ENCODE measurements at places on chromosomes 4 and X.
A peak's percentile ranks its signal among the peaks of the same experiment; 100 is the strongest.

DNA sequence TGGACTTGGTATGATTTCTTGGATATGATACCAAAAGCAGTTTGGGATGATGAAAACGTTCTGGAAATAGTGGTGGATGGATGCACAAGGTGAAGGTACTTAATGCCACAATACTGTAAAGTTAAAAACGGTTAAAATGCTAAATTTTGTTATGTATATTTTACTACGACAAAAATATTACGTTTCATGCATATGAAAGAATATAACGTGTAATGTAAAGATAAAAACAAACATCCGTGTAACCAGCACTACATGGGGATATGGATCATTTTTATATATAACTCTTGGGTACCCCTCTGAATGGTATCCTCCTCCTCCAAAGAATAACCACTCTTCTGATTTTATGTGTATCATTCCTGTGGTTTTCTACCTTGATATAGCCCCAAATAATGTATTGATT is 862 bp upstream of the CENPU start:
- no peak for DNase-seq

GRCh38 chr4:108149588-108150380 is 18.9 kb downstream of the LEF1 start:
- DNase-seq: peak; percentile 91

DNA sequence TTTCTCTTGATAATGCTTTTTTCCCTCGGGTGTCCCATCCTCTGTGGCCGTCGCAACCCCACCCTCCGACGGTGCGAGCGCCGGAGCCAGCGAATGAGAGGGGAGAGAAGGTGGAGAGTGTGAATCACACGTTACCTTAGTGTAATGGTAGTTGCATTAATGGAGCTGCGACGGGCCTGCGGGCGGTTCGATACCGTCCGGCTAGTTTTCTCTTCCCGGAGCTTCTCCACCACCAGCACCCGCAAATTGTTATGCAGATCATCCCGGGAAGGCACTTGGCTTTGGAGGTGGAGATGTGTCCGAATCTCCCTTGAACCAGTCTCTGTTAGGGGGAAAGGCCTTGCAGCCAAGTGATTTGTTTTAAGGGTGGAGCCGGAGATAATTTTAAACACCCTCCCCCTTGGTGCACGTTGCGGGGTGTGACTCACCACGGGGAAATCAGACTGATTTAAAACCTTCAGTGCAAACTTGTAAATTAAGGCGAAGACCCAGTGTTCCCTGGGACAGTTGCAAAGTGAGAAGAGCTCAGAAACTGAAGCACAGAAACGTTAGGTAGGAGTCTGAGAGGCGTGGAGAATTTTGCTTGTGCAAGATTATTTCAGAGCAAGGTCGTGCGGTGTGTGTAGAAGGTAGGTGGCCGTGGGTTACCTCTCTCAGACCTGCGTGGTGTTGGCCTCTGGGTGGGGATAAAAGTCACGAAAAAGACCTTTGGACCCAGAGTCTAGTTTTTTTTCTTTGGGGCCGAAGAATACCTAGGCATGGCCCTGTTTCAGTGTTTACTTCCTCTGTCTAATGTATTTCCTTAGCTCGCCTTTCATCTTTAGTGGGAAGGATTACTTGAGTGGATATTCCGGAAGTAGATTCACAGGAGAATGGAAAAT is 1.3 kb downstream of the AFF1 start:
- DNase-seq: peak; percentile 52

- DNase-seq: no peak
These were observed 10.2 kb downstream of the VEGFD start for GRCh38 chrX:15373976-15374375.

- DNase-seq: no peak
These were observed 23.0 kb downstream of the GAB1 start for GRCh38 chr4:143359644-143360193.

DNA sequence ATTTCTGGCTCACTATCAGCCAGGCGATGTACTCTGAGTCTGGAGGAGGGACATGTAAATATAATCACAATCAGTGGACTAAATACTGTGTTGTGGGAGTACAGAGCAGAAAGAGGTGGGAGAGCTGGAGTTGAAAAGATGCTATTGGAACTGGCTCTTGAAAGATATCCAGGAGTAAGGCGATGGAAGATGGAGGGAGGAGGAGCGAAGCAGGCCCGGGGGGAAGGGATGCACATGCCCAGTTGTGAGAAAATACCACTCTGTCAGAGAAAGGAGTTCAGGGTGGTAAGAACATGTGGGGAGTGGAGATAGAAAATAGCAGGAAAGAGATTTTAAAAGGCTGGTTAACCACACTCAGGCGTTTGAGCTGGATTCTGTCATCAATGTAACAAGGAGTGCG is 216.9 kb upstream of the ETNPPL start:
- no peak for DNase-seq

GRCh38 chrX:112614640-112615039 is 65.1 kb downstream of the LHFPL1 start:
- DNase-seq: peak; percentile 1

GRCh38 chr4:154691229-154691628 is 52.6 kb upstream of the LRAT start:
- no peak for DNase-seq

DNA sequence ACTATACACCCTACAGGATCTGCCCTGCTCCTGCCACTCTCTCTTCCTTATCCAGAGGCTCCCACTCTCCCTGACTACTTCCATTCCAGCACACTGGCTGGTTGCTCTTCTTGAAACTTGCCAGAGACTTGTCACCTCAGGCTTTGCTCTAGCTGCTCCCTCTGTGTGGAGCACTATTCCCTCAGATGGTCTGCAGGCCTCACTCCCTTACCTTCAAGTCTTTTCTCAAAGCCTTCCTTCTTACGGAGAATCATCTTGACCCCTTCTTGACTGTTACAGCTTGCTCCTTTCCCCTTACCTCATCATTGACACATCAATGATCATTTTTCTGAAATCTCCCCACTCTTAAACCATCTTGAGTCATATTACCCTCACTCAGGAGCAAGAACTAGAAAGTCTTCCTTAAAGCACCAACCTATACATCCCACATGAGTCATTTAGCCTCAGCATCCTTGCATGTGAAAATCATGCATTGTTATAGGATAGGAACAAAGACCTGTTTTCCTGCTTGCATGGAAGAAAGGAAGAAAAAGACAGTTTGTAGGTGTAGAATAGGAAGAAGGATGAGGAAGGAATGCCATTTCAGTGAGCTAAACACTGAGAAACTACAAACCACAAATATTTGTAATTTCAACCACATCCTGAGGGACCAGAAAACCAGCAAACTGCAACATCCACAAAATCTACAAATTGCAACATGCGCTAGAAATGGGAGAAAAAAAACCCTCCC is 55.7 kb downstream of the ANTXR2 start:
- peak; percentile 82 for DNase-seq

All from fibroblast of skin of scalp (primary cell).